ENCODE measurements at places on chromosomes 2 and 18.

GRCh38 chr2:95048825-95049682 is 23.5 kb downstream of the MAL start:
- DNase-seq, result no peak

DNA sequence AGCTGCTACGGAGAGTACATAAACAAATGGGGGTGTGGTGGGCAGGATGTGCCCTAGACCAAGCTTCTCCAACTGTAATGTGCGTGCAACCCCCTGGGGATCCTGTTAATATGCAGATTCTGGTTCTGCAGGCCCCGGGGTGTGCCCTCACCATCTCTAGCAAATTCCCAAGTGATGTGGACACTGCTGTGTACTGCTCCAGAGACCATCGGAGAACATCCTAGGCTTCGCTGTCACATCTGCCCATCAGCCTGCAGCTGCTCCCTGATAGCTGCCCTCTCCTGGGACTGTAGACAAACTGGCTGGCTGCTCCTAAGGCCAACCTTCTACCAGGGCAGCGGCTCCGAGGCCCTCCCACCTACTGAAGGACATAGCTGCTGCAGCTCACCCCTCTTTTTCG is 3.2 kb downstream of the HS1BP3 start:
- no peak for DNase-seq

DNA sequence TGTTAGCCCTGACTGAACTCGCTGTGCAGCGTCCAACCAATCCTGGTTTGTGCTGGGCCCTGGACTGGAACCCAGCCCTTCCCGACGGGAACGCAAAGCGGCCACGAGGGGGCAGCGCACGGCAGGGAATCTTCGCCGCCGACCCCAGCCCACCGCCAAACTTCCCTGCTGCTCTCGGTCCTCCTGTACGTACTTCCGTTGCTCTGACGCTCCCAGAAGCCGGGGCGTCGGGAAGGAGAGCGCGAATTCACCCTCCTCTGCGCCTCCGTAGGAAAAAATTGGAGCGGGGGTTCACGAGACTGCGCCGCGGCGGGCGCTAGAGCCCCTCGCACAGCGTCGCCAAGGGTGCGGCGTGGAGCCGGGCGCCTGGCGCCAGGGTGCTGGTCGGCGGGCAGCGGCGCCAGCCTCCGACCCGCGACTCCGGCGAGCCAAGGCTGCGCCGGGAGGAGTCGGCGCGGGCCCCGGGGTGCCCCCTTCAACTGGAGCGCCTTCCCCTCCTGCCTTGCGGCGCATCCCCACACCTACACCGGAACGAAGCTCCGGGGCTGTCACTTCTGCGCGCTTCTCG is 873 bp upstream of the SH3RF3 start:
- no peak for DNase-seq

- no peak for DNase-seq
Observed at GRCh38 chr2:221897718-221898117, 325.6 kb upstream of the EPHA4 start.

DNA sequence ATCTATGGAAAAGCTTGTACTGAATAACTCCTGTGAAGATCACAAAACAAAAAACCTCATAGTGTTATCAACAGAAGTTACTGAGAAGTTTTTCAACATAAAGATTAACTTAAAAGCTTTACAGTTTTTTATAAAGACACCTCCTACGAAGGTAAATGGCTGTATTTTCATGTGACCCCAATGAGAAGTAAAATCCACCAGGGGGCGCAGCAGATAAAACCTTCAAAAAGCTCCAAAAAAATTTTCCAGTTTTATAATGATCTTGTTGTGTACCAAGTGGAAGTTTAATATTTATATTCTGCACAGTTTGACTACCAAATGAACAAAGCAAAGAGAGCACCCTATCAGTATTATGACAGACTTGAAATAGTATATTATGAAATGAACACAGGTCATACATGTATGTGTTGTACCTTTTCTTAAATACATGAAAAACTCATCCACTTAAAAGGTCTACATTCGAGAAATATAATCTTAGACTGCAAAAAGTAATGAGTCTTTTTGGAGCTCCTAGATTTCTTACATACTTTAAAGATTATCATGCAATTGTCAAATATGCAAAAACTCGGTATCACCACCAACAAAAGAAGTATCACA is 38.5 kb downstream of the PNO1 start:
- DNase-seq, result no peak

DNA sequence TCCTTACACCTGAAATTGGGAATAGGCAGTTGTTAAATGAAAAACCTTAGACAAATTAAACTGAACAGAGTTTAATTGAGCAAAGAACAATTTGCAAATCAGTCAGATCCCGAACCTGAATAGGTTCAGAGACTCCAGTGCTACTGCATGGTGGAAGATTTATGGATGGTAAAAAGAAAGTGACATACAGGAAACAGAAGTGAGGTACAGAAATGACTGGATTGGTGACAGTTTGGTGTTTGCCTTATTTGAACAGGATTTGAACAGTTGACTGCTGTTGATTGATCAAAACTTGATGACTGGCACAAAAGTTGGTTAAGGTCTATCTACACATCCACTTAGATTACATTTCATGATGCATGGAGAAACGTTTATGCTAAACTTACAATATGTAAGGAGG is 248.8 kb downstream of the HNMT start:
- DNase-seq, result no peak

DNA sequence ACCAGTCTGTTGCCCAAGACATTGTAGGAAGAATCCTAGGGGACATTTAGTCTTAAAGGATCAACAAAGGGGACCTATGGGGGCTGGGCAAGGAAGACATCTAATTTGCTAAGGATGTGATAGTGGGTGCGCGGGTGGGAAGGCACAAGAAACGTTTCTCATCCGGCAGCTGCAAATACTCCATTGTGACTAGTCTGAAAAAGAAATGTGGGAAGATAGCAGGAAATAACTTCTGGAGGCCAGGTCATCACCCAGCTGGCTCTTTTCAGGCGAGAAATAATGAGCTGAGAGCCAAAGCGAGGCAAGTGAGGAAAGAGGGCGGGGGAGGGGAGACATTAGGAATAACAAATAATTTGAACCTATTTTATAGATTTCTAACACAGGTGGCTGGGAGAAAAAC is 70.3 kb upstream of the NCK2 start:
- DNase-seq, result no peak

DNA sequence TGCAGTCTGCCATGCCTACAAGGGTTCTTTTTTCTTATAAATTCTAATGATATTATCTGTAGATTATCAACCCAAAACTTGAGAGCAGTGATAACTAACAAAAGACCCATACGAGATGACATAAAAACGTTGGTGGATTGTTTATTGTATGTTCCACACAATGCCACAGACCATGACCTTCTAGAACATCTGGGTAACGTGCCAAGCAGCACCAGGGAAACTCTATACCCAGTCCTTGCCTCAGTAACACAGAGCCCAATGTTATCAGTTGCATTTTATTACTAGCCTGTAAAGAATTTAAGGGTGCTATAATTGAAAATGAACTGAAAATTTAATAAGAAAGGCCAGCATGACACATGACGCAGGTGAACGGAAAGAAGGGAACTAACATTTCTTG is 99.1 kb upstream of the UGP2 start:
- no peak for DNase-seq

- no peak for DNase-seq
Observed at GRCh38 chr18:64966667-64967066, 784.1 kb upstream of the CDH7 start.

DNA sequence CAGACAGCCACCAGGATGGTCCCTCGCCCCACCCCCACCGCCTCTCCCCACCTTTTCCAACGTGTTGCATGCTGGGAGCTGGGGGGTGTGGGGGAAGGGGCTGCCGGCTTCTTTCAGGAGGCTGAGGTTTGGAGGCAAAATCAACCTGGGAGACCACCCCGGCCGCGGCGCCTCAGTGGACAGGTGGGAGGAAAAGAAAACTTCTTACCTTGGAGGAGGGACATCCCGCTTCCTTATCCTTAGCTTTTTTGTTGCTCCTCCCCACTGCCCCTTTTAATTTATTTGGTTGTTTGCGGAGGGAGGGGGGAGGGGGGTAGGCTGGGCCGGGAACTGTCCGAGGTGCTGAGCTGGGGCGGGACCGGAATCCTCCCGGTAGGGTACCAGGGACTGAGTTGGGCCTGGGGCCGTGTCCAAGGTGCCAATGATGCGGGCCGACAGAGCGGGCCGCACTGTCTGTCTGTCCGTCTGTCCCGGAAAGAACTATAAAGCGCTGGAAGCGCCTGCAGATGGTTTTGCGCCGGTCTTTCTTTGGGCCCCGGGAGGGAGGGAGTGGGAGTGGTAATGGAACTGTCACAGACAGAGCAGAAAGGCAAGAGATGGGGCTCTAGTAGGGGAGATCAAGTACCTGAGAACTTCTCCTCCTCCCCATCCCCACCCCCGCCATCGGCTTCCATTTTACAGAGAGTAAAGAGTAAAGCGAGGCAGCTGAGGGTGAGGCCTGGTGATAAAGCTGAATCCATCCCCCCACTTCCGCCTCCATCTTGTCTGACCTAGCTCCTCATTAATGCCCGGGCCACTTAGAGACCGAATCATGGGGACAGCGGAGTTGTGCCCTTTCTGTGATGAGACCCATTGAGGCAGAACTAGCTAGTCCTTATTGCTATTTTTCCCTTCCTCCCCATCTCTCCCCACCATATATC is 2.4 kb downstream of the CDK5R2 start:
- no peak for DNase-seq

DNA sequence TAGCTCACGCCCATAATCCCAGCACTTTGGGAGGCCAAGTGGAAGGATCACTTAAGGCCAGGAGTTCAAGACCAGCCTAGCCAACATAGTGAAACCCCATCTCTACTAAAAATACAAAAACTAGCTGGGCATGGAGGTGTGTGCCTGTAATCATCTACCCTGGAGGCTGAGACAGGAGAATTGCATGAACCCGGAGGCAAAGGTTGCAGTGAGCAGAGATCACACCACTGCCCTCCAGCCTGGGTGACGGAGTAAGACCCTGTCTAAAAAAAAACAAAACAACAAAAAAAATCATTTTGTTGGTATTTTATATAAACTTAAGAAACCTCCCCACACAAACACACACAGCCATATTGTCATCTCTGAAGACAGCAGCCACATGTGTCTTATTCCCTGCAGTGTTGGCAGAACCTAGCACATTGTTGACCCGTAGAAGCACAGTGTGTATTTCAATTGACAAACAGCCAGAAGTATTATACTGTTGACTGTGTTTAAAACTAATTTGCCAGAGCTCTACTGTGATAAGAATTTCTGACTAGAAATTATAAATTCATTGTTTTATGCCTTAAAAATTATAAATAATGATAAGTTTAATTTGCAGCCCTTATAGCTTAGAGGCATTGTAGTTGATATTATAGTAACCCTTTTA is 68.1 kb downstream of the DNAJC10 start:
- no peak for DNase-seq

DNA sequence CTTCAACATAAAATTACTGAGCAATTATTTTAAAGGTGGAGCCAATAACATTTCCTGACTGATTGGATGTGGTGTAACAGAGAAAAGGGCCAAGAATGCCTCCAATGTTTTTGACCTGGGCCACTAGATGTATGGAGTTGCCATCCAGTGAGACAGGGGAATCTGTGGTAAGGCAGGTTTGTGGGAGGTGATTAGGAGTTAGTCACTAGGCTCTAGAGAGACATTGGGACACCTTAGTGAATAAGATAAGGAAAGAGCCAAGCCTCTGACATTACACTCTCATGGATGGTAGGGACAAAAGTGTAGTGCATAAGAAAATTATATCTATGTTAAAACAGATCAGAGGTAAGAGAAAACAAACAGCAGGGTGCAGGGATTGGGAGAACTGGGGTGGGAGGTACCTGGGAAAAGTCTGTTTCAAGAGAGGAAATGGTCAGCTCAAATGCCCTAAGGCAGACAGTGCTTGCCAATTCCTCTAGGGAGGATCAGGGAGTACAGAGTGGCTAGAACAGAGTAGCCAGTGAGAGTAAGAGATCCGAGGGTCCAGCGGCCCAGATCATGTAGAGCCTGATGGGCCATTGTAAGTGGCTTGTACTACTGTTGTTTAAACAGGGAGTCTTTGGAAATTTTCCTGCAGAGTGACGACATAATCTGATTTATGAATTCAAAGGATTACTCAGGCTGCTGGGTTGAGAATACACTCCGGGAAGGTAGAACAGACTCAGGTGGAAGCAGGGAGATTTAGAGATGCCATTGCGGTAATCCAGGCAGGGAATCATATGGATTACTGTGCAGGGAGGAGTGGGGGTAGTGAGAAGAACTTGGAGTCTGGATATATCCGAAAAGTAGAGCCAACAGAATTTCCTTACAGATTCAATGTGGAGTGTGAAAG is 45.7 kb upstream of the CUL3 start:
- DNase-seq, result no peak

- no peak for DNase-seq
Observed at GRCh38 chr18:45839414-45840395, 14.2 kb downstream of the SIGLEC15 start.

DNA sequence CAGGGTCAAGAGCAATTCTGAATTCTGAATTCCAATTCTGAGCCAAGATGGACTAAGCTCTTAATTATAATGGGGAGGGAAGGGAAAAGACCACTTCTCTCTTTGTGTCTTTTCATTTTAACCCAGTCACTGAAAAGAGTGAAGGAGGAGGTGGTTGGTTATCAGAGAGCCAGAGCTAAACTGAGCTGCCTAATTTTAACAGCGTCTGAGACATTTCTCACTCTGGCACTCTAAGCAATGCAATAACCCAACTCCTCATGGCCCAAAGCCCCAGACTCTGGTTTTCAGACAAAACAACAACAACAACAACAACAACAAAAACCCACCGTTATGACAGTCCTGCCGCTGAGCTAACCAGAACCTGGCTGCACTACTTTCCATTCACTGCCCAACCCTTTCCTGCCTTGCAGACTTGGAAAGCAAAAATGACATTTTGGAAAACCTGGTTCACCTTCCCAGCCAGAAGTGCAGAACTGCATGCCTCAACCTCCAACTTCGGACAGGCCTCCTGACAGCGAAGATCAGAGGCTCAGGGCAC is 1.0 kb downstream of the CHST10 start:
- DNase-seq, result no peak

DNA sequence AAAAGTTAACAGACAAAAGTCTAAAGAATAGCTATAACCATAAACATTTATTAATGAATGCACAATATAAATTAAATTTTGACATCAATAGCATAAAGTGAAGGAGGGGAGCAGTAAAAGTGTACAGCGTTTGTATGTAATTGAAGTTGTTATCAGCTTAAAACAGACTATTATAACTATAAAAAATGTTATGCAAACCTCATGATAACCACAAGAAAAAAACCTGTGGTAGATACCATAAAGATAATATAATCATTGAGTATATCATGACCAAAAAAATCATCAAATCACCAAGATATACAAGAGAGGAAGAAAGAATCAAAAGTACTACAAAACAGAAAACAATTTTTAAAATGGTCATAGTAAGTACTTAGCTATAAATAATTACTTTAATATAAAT is 122.1 kb upstream of the ID2 start:
- DNase-seq, result no peak

GRCh38 chr2:64487256-64488049 is 33.5 kb downstream of the LGALSL start:
- DNase-seq, result no peak

- DNase-seq, result no peak
Observed at GRCh38 chr18:49694402-49694801, 118.9 kb downstream of the ACAA2 start.

GRCh38 chr18:58387716-58388115 is 241.2 kb downstream of the ALPK2 start:
- no peak for DNase-seq

Data from cerebellar nuclear complex (tissue), 1 donor.